Stimulated activated CD4-positive, alpha-beta T cell treated with anti-CD3 and anti-CD28 coated beads, Interleukin-12 subunit alpha, Interleukin-12 subunit beta, amount 100 ng/mL, for 48 hours (primary cell): ENCODE measurements at places on chromosomes 1 and 21.

DNA sequence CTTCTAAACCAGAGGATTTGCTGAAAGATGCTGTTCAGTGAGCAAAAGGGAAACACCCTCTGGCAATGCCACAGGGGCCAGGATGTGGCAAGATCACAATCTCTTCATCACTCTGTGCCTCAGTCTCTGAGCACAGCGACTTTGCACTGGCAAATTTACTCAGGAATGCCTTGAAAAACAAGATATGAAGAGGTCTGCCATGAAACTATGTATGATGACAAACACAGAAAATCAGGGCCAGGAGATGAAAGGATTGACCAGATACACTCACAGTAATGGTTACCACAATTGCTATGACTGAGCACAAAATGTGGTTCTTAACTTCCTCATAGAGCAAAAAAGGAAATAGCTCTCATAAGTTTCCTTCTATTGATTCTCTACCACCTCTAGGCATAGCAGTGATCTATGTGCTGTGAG is 5.8 kb downstream of the TTC13 start:
- DNase-seq: peak; percentile 43

- DNase-seq: peak; percentile 17
Observed at GRCh38 chr1:4655674-4656532, 1.5 kb downstream of the AJAP1 start.

DNA sequence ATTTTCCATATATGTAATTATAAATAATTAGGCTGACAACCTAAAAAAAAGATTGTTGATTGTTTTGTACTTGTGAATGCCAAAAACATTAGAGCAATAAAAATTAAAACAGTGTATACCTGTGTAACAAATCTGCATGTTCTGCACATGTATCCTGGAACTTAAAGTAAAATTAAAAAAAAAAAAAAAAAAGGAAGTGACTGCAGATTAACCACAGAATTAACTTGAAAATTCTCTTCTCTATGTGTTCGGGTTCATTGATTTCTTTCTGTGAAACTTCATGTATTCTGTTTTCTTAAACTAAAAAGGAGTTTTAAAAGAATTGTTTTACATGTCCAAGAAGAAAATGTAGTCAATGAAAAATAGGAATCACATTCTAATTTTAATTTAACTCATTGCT is 95.7 kb downstream of the FASLG start:
- DNase-seq: no peak

GRCh38 chr1:157833145-157833544 is 8.5 kb downstream of the CD5L start:
- no peak for DNase-seq

GRCh38 chr1:150109586-150109985 is 40.1 kb upstream of the PLEKHO1 start:
- no peak for DNase-seq

- DNase-seq: no peak
Observed at GRCh38 chr1:179169616-179170467, 59.6 kb downstream of the ABL2 start.

- no peak for DNase-seq
Observed at GRCh38 chr1:2544875-2545640, 11.1 kb upstream of the TNFRSF14 start.

GRCh38 chr1:225539069-225539468 is 111.2 kb upstream of the LBR start:
- DNase-seq: no peak

- DNase-seq: no peak
Observed at GRCh38 chr1:207960346-207960745, 49.4 kb upstream of the CD34 start.

DNA sequence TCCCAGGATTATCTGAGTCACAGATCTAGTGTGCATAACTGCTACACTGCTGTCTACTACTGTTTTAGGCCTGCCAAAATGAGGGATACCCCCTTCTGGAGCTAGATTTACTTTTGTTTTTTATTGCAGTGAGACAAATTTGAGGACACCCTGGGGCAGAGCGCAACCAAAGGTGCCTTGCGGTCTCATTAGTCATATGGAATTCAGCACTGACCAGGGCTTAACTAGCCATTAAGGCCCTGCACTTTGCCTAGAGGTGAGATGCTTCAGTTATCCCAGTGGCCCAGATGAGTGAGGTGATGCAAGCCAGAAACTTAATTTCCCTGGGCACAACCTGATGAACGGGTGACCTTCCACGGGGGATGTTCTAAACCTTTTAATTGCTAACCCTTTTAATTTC is 998 bp upstream of the SPAG17 start:
- DNase-seq: no peak

GRCh38 chr1:163970699-163971098 is 588.3 kb upstream of the PBX1 start:
- no peak for DNase-seq

DNA sequence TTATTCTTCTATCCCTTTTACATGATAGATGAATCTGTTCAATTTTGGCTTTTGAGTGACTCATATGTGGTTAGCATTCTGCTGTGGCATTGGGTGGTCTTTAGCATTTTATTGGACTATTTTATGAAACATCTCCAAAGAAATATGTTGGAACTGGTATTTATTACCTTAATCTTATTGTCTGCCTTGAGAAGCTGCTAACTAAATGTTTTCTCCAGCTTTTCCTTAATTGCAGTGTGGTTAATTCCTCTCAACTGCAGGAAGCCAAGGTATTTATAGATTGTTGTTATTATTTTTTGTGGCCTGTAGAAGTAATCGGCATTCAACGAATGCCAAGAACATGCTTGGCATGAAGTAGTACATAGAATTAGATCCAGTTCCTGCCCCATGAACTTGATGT is 64.1 kb downstream of the NOS1AP start:
- DNase-seq: no peak

DNA sequence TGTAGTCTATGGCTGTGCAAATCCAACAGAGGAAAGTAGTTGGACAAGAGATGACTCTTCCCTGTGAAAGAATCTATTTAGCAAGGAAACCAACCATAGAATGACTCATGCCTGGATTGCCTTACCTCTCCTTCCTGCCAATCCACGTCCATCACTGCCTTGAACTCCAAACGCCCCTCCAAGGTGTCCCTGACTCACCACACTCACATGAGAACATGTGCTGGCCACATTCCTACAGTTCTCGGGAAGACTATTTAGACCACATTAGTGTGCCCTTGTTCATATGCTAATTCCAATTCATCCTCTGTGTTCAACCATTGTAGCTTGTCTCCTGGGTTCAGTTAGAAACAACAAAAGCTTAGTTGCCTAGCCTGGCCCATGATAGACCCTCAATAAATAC is 157.3 kb downstream of the SLC30A10 start:
- no peak for DNase-seq

GRCh38 chr1:198449727-198450433 is 90.6 kb downstream of the ATP6V1G3 start:
- no peak for DNase-seq

DNA sequence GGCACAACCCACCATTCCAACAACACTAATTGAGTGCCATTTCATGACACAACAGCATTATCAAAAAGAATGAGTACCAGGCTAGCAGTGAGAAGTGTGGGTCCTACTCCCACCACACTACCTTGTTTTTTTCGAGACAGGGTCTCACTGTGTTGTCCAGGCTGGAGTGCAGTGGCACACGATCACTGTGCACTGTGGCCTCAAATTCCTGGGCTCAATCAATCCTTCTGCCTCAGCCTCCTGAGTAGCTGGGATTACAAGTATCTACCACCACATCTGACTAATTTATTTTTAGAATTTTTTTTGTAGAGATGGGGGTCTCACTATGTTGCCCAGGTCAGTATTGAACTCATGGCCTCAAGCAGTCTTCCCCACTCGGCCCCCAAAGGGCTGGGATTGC is 30.7 kb downstream of the CD247 start:
- no peak for DNase-seq

GRCh38 chr1:100926240-100926639 is 30.4 kb downstream of the SLC30A7 start:
- DNase-seq: no peak

- DNase-seq: no peak
Observed at GRCh38 chr1:166888373-166889111, 12.5 kb upstream of the TADA1 start.

- no peak for DNase-seq
Observed at GRCh38 chr1:159737238-159737916, 23.0 kb upstream of the CRP start.

DNA sequence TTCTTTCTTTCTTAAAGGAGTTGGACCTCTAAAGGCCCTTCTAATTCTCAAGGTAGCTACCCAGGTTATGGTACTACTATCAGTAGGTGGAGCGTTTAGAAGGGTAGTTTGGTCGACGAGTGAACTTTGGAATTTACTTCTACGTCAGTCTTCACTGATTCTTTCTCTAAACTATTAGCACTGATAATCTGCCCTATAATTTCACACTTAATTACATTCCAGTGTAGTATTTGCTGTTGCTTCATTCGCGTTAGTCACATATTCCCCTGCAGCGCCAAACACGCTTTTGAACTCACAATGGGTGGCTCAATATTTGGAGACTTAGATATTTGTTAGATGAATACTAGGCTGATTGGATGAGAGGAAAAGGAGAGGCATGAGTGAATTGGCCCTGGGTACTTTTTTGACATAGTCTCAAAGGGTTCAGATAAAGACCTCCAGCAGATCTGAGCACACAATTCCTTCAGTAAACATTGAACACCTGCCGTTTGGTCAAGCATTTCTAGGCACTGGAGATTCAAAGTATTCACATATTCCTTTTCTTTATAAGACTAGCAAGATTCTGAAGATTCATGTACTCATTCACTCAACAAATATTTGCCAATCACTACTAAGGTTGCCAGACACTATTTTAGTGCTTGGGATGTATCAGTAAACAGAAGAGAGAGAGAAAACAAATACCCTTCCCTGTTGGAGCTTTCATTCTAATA is 929 bp upstream of the FOXJ3 start:
- DNase-seq: no peak

DNA sequence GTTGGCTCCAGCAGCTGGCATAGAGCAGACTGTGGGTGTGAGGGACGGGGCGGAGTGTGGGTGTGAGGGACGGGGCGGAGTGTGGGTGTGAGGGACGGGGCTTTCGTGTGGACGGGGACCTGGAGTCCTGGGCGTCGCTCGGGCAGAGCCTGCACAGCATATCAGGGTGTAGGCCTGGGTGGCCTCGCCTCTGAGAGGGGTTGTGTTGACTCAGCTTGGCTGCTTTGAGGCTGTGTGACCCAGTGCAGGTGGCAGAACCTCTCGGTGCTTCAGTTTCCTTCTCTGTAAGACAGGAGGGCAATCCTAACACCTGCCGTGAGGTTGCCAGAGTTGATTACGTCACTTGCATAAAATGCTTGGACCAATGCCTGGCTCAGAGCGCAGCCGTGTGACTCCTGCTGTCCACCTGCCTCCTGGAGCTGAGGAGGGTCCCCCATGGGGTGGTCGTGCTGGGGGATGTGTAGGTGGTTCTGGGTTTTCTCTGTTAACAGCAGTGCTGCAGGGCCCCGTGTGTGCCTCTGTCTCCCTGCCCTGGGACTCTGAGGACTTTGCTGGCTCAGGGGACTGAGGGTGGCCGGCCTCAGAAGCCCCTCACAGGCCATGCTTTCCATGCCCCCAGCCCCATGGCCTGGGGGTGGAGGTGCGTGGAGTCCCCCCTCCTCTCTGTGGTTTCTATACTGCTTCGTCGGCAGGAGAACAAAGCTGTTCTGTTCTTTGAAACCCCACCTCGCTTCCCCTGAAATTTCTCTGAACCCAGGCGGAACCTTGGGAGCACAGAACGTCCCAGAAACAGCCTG is 15.4 kb downstream of the PDXK start:
- DNase-seq: no peak

GRCh38 chr1:9844756-9845155 is 21.0 kb upstream of the CLSTN1 start:
- no peak for DNase-seq

DNA sequence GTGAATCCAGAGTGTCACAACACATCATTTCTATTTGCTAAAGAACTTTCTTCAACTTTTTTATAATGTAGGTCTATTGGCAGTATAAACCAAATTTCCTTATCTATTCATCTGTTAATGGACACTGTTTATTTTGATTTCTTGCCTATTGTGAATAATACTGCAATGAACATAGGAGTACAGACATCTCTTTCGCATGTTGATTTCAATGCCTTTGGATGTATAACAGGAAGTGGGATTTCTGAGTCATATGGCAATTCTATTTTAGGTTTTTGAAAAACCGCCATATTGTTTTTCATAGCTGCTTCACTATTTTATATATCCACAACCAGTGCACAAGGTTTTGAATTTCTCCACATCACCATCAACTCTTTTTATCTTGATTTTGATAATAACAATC is 198.7 kb downstream of the KCNT2 start:
- no peak for DNase-seq

DNA sequence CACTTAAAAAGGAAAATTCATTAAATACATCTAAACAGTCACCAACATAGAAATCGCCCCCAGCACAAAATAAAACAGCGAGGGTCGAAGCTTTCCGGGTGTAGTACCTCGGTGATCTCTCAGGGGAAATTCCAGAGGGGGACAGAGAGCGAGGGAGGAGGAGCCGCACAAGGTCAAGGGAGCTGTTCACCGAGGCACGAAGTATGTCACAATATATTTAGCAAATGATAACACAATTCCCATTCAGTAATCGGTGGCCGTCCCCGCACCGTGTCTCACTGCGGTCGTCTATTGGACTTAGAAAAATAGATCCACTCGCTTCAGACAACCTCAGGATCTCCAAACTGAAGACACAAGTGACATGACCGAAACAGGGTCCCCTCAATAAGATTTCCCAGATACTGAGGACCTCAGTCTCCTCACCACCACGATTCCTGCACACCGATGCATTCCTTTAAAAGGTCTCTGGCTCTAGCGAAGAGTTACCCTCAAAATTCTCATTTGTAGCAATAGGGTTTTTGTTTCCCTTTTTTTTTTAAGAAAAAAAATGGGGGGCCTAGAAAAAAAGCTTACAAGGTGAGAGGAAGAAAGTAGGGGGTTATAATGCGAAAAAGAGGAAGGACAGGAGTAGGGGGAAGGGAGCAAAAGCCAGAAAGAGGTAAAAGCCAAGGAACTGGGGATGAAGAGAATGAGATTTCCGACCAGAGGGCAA is 1.1 kb downstream of the LPGAT1 start:
- no peak for DNase-seq

- DNase-seq: no peak
Observed at GRCh38 chr1:55155522-55155921, 59.6 kb downstream of the USP24 start.

GRCh38 chr1:208556461-208556860 is 312.3 kb upstream of the PLXNA2 start:
- no peak for DNase-seq

DNA sequence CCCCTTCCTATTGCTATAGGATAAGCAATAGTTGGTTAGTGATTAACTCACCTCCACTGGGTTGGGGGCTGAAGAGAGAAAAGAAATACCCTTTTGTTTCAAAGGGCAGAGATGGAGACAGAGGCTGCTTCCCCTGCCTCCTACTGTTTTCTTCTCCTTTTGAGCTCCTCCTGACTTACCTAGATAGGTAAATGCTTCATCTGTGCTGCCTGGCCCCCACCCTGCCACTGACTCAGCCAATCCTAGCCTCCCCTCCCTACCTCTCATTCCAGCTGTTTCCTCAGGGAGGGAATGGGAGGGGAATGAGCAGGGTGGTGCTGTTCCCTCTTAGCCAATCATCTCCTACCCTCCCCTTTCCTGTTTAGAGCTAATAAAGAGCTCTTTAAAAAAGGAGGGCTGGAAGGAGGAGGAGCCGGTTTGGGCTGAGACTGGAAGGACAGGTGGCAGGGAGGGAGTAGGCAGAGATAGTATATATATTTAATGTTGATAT is at the start of gene C1orf116:
Gene C1orf116, minus strand, starts transcription at position 229 of the 490 bp plus-strand sequence. CDS start 5,158 bp downstream, outside the sequence.
- DNase-seq: no peak

GRCh38 chr1:57340334-57341070 is 83.4 kb downstream of the DAB1 start:
- no peak for DNase-seq

GRCh38 chr21:37461479-37461878 is 94.9 kb downstream of the DYRK1A start:
- no peak for DNase-seq

GRCh38 chr1:231318015-231318355 is 19.7 kb downstream of the EXOC8 start:
- DNase-seq: no peak
